Activated B cell treated with CpG ODN at 0.5 μM for 24 hours (primary cell): ENCODE measurements at places on chromosomes 4 and X. TPM values are rescaled to one million over a fixed set of nuclear protein-coding genes. Genes with fewer than 3 reads are reported as not detected.

- no peaks in the 10 kb centered on the region for H3K27me3 ChIP-seq
- no peak overlapping the region for H3K4me3 ChIP-seq
- no peak overlapping the region for H3K27ac ChIP-seq
- DNase-seq, result no peak
Measured at GRCh38 chr4:96009427-96010119, 169.7 kb downstream of the PDHA2 start.

GRCh38 chr4:139635966-139636365 lies 29.7 kb upstream of the MGST2 start:
- no peaks in the 10 kb centered on the region for H3K4me1 ChIP-seq
- H3K27me3 ChIP-seq, result peaks cover 10% of the 10 kb centered on the region
- no peak overlapping the region for H3K27ac ChIP-seq

- no peaks in the 10 kb centered on the region for H3K4me1 ChIP-seq
- no peaks in the 10 kb centered on the region for H3K27me3 ChIP-seq
- no peak overlapping the region for H3K27ac ChIP-seq
- H3K36me3 ChIP-seq, result no peaks in the 10 kb centered on the region
Measured at GRCh38 chr4:52964011-52964410, 101.9 kb downstream of the RASL11B start.

DNA sequence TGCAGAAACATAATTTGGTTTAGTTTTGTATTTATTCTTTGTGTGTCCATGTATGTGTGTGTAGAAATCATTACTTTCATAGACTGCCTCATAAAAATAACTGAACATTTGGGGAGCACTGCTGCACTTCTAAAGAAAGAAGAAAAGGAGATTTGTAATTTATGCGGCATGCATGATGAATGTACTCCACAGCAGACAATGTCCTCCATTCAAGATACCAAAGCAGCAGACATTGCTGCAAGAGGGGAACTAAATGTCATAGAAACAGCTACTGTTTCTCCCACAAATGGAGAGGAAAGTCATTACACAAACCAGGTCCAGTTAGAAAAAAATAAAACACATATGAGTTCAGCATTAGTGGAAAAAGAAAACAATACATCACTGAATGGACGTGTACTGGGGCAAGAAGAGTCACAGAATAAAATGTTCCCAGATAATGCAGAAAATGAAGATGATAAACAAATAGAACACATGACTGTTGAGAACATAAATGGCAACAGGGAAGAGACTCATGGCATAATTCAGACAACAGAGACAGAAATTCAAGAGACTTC lies 2.6 kb downstream of the DTHD1 start:
- no peak overlapping the region for H3K27ac ChIP-seq
- H3K27me3 ChIP-seq, result peaks cover 2% of the 10 kb centered on the region
- no peaks in the 10 kb centered on the region for H3K36me3 ChIP-seq
- no peak overlapping the region for H3K4me3 ChIP-seq
- DNase-seq, result no peak

DNA sequence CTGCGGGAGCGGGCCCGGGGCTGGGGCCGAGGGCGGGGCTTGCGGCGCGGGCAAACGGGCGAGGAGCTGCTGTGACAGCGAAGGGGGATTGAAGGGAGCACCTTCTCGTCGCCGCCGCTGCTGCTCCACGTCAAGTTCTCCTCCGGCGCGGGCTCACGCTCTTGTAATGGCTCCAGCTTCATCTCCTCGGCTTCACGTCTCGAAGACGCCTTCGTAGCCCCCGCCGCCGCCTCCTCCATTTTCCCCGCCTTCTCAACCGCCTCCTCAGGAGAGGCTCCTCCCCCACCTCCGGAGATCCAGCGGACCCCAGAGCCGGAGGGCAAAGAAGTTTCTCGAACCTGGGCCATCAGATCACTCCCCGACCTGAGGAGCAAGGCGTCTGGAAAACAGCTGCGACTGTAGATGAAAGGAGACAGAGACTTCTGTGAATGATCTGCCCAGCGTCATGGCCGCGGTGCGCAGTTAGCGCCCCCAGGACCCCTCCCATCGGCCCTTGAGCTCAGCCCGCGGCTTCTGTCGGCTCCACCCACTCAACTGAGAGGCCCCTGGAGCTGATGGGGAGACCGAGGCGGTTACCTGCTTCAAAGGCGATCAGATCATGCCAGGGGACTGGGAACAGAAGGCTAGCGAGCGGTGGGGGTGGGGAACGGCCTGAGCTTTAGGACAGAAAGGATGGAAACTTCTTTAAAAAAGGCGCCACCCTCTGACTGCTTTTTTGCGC lies 895 bp downstream of the USP51 start:
- peaks cover 17% of the 10 kb centered on the region for H3K4me1 ChIP-seq
- peak overlapping the region; percentile 94 for H3K4me3 ChIP-seq
- no peaks in the 10 kb centered on the region for H3K27me3 ChIP-seq
- peaks cover 6% of the 10 kb centered on the region for H3K36me3 ChIP-seq
- H3K27ac ChIP-seq, result peak overlapping the region; percentile 98

KCND1 gene
- 0.66 and 1.8 TPM in 2 replicates for total RNA-seq

FAM241A gene
- total RNA-seq, result 1.1 and 1.5 TPM in 2 replicates

SRPX2 gene
- total RNA-seq, result not detected in 2 replicates
